ENCODE measurements at places on chromosomes 6 and 20.

- no peak for DNase-seq
Measured at GRCh38 chr20:5128886-5129285, 2.1 kb downstream of the CDS2 start.

DNA sequence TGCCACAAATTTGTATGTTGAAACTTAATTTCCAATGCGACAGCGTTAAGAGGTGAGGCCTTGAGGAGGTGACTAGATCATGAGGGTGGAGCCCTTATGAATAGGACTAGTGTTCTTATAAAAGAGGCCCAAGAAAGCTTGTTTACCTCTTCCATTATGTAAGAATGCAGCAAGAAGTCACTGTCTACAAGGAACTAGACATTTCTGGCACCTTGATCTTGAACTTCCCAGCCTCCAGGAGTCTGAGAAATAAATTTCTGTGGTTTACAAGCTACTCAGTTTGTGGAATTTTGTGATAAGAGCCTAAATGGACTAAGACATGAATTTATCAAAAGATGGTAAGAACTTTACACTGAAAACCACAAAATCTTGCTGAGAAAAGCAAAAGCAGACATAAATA, 173.6 kb upstream of the SGK1 start:
- DNase-seq: no peak

- DNase-seq: no peak
Measured at GRCh38 chr20:44621325-44621724, 30.2 kb downstream of the ADA start.

GRCh38 chr6:80457439-80457933, 351.0 kb downstream of the BCKDHB start:
- no peak for DNase-seq

- DNase-seq: no peak
Measured at GRCh38 chr6:168413856-168414255, 27.1 kb upstream of the SMOC2 start.

DNA sequence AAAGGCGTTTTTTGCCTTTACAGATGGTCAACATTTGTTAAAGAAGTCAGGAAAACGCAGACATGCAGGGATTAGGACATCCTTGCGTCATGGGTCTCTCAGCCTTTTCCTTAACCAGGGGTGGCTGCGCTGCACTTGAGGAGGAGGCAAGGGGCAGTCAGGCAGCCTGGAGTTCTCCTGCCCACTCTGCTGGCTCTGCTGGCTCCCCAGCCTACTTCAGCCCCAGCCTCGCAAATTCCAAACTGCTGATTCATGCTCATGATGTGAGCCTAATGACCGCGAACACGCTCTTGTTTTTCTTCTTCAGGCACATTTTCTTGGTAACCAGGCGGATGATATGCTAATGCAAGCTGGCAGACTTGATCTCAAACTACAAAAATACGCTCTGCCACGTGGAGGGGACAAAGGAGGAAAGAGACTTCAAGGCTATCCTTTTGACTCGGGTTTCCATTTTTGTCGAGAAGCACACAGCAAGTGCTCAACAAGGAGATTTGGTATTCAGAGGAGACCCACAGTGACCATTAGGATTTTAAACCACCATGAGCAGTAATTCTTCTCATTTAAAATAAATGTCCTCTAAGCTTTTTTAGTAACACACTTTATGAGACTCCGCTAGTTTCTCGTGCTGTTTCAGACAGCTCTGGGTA, 290.3 kb upstream of the STXBP5 start:
- DNase-seq: no peak

GRCh38 chr6:89237158-89237557, 20.0 kb upstream of the GABRR1 start:
- DNase-seq: no peak

GRCh38 chr20:62652041-62652893, 10.0 kb downstream of the SLCO4A1 start:
- no peak for DNase-seq

GRCh38 chr6:70549327-70549726, 17.4 kb upstream of the SDHAF4 start:
- DNase-seq: no peak

- no peak for DNase-seq
Measured at GRCh38 chr6:125983246-125983945, 2.9 kb upstream of the TRMT11 start.

GRCh38 chr6:33052627-33053026, 20.8 kb downstream of the HLA-DPA1 start:
- no peak for DNase-seq

GRCh38 chr20:47586649-47587294, 85.1 kb downstream of the NCOA3 start:
- DNase-seq: no peak

DNA sequence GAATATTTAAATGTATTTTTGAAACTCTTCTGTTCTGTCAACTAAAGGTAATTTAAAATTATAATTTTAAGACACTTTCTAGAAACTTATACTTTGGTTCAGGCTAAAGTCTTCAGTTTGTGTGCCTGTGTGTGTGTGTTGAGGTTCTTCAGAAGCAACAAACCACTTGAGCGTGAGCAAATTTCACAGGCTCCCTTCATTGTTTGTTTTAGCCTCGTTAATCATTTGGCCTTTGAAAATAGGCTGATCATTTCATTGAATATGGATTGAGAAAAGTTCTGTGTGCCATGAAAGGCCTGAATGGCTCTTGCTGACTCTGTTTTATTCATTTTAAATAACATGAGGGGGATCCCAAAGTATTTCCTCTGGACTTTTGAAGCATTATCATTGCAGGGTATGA, 420.1 kb downstream of the CDKAL1 start:
- no peak for DNase-seq

GRCh38 chr20:12358655-12359009, 440.9 kb downstream of the BTBD3 start:
- DNase-seq: no peak

DNA sequence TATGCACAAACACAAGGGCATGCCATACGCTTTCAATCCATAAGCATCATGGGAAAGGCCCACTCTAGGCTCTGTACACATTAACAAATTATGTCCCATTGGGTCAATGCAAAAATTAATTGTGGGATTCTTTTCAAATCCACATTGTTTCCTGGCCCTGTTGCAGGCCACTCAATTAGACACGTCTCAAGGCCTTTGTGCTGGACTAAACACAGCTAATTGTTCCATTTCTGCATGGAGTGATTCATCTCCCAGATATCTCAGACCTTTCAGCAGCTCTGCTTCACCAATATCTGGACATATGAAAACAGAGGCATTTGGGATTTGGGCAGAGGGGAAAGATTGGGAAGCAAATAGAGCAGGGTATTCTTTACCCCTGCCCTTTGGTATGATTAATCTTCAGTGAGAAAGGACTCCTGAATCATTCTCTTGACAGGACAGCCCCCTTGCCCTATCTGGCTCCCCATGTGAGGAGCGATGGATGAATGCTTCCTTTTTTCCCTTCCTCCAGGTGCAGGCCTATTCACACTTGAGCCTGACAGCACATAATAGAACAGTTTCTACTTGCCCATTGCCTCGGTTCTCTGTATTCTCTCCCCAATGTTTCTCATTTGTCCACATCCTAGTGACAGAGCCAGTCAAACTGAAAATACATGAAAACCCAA, 547.6 kb downstream of the HAO1 start:
- DNase-seq: no peak

DNA sequence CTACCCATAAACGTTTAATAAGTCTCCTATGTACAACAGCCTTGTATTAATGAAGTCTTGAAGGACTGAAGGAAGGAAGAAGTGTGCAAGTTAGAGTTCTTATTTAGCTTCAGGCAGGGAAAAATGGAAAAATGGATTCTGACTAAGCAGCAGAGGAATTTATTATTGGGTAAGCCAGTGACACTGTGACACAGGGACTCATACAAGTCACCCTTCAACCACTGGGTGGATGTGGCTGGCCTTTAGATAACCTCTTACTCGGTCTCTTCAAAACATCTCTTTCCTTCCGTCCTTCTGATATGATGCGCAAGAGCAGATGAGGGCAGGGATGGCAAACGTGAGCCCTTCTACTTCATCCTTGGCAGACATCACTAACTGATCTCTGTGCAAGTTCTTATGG, 145.6 kb downstream of the DHX35 start:
- DNase-seq: no peak

- DNase-seq: no peak
Measured at GRCh38 chr6:30682143-30683117, 4.0 kb downstream of the PPP1R18 start.

- DNase-seq: no peak
Measured at GRCh38 chr6:26195924-26196845, 109.0 kb downstream of the HFE start.

DNA sequence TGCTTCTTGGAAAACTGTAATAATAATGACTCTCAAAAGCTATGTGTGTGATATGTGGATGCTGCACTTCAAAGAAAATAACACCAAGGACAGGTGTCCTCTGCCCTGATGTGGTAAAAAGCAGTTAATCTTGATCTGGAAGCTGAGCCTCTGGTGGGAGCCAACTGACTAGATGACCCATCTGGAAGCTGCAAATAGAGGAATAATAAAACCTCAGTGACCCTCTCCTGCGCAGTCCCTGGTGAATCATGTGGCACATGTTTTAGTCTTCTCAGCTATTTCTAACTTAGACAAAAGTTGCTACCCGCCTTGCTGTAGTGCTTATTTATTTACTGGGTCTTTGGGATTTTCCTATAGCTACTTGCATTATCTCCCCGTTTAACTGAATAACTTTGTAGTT, 47.3 kb downstream of the TP53INP2 start:
- DNase-seq: no peak

GRCh38 chr6:118485601-118486550, 62.2 kb upstream of the PLN start:
- no peak for DNase-seq

DNA sequence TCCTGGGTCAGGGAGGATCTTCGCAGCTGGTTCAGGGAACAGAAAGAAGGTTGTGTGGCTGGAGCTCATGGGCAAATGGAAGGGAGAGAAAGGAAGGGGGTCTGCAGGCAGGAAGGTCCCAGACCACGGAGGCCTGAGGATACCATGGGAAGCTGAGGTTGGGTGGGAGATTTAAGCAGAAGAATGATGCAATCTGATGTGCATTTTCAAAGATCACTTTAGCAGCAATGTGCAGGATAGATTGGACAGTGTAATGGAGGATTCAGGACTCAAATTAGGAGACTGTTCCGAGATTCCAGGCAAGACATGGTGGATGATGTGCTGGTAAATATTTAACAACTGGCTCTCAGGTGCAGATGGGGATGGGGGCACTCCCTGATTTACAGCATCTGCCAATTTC, 5.8 kb upstream of the RRBP1 start:
- no peak for DNase-seq

GRCh38 chr6:170270984-170271593, 19.8 kb downstream of the DLL1 start:
- DNase-seq: no peak

GRCh38 chr6:128199461-128199860, 298.6 kb upstream of the THEMIS start:
- no peak for DNase-seq

- no peak for DNase-seq
Measured at GRCh38 chr20:48002517-48002970, 217.3 kb upstream of the SULF2 start.

- no peak for DNase-seq
Measured at GRCh38 chr20:63886054-63886419, 8.9 kb upstream of the DNAJC5 start.

GRCh38 chr6:113529196-113529595, 327.9 kb upstream of the MARCKS start:
- DNase-seq: no peak

DNA sequence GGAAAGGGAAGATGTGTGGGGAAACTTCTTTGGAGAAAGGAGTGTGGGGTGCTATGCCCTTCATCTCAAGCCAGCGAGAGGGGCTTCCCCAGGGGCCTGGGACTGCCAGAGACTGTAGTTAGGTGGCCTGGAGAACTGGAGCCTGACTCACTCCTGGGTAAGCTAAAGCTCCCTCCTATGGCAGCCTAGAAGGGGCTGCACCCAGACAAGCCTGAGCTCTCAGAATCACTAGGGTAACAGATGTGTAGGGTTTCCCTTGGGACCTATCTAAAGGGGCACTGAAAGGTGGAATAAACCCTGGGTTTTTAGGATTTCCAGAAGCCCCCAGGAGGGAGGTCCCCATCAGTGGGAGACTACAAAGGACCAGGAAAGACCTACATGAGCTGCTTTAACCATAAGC, 1.6 kb upstream of the ARMC2 start:
- DNase-seq: no peak

DNA sequence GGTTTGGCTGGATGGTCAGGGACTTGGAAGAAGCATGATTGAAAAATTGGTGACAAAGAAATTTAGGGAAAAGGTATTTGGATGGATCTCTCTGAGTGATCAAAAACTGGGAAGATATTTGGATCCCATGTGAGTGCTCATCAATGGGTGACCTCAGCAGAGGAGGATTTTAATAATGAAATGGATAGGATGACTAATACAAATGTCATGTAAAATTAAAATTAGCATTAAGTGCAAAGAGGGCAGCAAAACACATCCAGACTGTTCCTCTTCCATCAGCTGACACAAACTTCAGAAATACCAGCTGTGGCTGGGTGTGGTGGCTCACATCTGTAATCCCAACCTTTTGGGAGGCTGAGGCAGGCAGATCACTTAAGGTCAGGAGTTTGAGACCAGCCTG, 151.7 kb downstream of the THBS2 start:
- no peak for DNase-seq

Data from cortex of kidney (tissue), 1 donor.